ENCODE measurements at places on chromosomes 2 and 18. TPM values are rescaled to one million over a fixed set of nuclear protein-coding genes. Genes with fewer than 3 reads are reported as not detected.

The COL6A3 gene
- 198 TPM for total RNA-seq

The LINC00305 gene
- total RNA-seq = not detected

- DNase-seq = no peak
Observed at GRCh38 chr2:12714391-12715221, 2.1 kb upstream of the TRIB2 start.

GRCh38 chr2:196066291-196067087 is 2.1 kb downstream of the DNAH7 start:
- DNase-seq = no peak

DNA sequence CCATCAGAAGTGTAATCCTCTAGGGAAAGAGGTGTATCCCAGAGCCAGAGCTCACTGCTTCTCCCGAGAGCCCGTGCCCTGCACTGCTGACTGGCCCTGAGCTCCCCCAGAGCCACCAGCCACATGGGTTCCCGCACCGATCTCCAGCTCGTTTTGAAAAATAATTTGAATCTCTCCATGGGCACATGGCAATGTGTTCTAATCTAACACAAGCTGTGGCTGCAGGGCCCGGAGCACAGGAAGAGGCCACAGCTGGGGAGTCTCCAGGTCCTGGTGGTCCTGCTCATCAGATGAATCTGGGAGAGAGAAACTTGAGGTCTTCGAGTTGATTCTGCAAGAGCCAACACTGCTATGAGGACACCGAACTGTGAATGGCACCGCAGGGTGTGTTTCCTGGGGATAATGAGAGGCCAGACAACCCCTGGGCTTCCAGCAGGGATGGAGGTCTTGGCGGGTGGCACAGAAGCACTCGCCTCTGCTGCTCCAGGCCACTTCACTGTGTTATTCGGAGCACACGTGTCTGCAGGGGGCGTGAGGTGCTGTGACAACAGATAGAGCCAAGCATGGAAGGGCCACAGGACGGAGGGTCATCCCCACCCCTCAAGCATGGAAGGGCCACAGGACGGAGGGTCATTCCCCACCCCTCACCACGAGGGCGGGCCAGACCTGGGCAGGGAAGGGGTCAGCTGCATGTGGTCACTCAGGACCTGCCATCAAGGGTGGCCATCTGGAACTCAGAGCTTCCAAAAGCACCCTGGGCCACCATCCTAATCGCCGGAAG is 196.8 kb downstream of the NDUFA10 start:
- peak; percentile 39 for DNase-seq

DNA sequence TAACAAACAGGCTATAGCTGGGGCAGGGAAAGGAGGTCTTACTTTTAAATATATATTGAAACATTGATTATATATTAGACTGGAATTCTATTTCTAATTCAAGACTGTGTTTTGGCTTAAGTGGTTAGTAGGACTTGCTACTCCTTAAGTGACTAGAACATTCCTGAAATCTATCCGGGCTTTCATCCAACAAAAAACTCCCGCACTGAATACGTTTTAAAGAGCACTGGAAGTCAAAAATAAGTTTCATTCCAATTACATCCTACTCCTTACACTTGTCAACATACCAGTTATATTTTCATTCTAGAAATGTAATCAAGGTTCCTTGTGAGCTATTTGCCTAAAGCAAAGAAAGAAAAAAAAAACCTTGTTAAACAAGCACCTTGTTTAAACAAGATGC is 204.6 kb downstream of the SP3 start:
- no peak for DNase-seq

DNA sequence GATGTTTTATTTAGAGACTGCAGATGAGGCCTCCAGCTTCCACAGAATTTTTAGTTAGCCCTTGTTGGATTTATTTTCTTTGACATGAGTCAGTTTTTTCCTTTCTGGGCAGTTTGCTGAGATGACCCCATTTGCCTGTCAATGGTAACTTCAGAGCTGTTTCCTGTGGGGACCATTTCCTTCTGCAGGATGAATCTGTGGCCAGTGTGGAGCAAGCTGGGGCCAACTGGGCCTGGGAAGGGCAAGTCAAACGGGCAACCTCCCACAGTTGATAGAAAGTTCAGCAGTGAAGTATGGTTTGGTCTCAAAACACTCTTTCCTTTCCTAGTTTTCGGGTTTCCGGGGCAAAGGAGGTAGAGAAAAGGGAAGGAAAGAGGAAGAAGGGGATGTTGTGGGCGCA is 291.4 kb upstream of the NRP2 start:
- no peak for DNase-seq

DNA sequence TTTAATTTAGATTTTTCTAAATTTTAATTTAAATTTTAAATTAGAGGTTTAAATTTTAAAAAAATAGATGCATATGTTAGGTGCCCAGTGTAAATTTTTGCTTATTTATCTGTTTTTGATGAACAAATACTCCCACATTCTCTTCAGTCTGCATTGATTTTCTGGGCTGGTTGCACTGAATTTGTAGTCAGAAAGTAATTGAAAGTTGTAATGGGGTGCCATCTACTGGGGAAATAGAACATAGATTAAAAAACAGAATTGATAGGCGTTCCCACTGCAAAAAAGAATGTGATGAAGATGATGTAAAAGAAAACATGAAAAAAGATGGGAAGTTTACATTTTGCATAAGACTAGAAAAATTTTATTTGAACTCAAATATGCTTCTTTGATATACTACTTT is 51.7 kb upstream of the CCDC85A start:
- DNase-seq = no peak

- DNase-seq = no peak
Observed at GRCh38 chr2:101111917-101112771, 39.0 kb downstream of the TBC1D8 start.

GRCh38 chr2:175476948-175477347 is 295.4 kb upstream of the ATP5MC3 start:
- DNase-seq = no peak

The LAMA1 gene
- 2.0 TPM for total RNA-seq

- DNase-seq = no peak
Observed at GRCh38 chr2:121662656-121663055, 13.4 kb upstream of the CLASP1 start.

DNA sequence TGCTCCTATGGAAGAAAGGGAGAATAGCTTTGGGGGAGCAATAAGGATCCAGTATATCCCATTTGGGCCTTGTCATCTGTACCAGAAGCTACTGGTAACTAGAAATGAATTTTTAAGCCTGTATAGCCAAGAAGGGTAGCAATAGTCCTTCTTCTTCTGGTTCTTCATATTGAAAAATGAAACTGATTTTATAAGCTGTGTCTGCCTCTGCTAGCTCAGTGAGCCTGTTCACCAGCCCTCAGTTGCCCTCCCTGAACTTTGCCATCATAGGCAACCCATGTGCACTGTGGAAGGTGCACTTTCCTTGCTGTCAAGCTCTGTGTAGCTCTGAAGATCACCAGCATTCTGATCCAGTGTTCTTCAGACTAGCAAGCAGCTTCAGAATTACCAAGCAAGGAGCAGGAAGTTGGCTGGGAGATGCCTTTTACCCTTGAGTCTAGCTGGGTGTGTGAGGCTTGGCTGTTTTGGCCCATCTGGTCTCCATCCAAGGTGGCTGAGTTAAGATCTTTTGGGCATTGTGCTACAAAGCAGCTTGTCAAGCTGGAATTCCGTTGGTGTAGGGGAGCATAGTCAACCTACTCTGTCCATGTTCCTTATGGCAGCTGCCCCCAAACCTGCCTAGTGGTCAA is 55.8 kb upstream of the MGAT5 start:
- DNase-seq = no peak

DNA sequence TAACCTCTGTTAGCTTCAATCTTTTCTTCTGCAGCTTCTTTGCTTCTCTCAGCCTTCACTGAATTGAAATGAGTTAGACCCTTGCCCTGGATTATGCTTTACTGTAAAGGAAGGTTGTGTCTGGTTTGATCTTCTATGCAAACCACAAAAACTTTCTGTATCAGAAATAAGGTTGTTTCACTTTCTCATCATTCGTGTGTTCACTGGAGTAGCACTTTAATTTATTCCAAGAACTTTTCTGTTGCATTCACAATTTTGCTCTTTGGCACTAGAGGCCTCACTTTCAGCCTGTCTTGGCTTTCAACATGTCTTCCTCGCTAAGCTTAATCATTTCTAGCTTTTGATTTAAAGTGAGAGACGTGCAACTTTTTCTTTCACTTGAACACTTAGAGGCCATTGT is 365.3 kb downstream of the TDRD15 start:
- no peak for DNase-seq

The TIMM21 gene
- 28.6 TPM for total RNA-seq

The RELCH gene
- total RNA-seq = 39.9 TPM

All from sciatic nerve (tissue), 2 donors.